Right lobe of liver (tissue), 6 donors: ENCODE measurements at places on chromosomes 12 and 14.

DNA sequence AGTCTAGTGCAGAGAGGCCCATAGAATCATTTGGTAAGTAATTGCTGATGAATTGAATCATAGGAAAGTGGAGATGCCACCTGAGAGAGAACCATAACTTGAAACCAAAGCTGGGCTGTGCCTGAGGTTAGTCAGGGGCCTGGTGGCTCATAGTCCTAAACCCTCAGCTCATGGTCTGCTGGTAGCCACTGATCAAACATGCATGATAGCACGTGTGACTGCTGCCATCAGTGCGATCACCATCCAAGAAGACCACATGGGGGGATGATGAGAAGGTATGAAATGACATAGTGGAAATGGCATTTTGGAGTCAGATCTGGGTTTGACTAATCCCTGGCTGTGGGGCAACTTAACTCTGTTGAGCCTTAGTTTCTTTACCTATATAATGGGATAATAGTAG lies 190.5 kb downstream of the CACNA1C start:
- DNase-seq = no peak

GRCh38 chr14:64800000-64800399 lies 79.7 kb downstream of the SPTB start:
- no peak for DNase-seq

DNA sequence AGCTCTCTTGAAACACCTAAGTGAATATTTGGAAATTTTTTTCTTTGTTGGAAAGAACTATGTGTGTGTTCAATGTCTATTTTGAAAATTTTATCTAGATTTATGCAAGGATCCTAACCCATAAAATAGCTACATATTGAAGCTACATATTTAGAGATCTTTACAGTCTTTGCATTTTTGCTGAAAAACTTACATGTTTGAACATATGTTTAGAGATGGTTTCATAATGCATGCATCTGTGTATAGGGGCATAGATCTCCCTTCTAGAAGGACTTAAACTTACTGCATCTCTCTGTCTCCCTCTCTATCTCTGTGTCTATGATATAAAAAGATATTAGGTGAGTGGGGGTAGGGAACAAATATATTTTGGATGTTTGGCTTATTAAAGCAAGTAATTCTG lies 8.2 kb upstream of the HOXC4 start:
- no peak for DNase-seq

GRCh38 chr14:54252072-54252730 lies 144.6 kb upstream of the CDKN3 start:
- no peak for DNase-seq

DNA sequence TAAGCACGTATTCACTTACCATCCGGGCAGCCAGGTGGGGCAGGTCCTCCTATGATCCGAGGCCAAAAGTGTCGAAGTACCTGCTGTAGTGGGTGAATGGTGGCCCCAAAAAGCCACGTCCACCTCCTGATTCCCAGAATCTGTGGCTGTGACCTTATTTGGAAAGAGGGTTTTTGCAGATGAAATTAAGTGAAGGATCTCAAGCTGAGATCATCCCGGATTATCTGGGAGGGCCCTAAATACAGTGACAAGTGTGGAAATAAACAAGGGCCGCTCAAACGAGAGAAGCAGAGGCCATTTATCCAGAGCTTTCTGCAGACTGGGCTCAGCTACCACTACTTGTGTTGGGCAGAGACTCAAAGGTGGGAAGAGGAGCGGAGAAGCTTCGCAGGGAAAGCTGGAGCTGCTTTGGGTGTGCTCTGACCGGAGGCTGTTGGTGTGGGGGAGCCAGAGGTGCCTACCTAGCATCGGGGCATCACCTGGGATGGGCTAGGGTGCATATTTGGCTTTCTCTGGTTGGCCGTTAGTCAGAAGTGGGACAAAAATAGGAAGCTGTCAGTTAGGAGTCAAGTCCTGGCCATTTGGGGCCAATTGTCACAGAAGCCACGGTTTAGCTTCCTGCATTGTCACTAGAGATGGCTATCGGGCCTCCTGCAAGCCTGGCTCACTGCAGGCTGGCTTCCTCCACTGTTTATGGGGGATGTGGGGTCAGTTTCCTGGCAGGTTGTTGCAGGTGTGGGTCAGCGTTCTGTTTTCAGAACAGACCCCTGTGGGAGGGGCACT lies 27.8 kb upstream of the DLK1 start:
- no peak for DNase-seq

DNA sequence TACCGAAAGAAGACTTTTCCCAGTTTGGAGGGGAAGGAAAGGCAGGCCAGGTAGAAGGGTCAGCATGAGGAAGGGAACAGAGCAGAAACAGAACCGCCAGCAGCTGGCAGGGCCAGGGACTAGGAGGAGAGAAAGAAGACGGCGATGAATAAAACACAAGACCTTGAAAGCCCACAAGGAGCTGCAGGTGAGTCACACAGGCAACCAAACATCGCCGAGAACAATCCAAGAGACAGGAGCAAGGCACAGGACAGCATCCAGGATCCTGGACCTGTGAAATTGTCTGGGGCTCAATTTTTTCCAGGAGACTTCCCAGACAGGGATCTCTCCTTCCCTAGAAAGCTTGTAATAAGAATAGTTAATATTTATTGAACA lies 47.3 kb downstream of the NUAK1 start:
- DNase-seq = no peak

- no peak for DNase-seq
These were observed 44.6 kb downstream of the SRGAP1 start for GRCh38 chr12:63888908-63889635.

DNA sequence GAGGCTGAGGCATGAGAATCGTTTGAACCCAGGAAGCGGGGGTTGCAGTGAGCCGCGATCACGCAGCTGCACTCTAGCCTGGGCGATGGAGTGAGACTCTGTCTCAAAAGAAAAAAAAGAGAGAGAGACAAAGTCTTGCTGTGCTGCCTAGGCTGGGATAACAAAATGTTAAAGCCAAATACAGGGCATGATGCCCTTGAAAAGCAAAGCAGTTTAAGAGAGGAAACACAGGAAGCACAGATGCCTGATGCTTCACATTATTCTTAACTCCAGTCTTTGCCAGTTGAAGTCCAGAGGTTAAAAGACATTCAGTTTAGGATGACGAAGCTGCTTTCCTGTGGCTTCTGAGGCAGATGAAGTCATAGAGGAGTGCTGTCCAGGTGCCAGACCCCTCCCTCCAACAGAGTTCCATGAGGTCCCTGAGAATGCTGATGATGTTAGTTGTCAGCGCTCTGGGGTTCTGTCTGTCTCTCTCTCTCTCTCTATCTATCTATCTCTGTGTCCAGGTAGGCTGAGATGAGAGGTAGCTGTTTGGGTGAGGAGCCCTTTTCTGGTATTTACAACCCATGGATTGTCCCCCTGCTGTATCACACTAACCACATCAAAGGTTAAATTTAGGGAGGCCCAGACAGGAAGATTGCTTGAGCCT lies 4.9 kb upstream of the MRPL52 start:
- DNase-seq = no peak

DNA sequence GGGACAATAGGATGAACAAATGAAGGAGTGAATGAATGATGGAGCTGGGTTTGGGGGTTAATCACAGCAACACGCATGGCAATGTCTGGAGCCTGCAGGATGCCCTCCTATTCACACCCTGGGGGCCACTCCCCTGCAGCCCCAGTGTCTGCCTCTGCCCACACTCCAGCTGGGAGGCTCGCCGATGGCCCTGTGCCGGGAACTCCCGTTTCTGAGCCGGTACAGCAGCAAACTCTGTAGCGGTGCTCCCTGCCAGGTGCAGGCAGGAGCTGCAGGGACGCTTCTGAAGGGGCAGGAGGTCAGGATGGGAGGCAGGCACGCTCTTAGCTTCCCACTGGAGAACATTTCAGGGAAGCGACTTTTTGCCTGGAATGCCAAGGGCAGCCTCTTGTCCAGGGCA lies 55.4 kb upstream of the NCOR2 start:
- no peak for DNase-seq

DNA sequence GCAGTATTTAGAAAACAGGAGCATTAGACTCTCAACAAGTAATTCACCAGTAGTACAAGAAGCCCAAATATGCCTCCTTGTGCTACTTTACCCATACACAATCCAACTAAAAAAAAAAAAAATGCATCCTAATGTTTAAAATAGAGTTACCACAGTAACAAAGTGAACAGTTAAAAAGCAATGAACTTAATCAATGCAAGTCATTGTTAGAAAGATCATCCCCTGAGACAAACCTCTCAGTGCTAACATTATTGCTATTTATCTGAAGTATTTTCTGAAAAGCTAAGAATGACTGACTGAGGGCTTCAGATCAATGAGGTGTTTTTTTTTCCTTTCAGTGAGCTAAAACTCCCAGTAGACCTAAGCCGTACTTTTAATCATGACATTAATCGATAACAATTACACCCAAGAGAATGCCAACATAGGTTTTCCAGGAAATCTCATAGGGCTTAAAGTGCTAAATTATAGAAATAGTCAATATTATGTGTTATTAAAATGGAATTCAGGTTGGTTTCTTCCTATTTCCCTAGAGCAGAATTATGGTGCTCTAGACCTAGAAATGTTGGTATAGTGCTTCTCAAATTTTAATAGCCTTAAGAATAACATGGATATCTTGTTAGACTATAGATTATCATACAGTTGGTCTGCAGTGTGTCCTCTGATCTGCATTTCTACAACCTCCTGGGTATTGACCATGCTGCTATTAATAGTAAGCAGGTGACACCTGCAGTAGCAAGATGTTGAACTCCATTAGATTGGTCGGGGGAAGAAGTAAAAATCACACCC lies 123.0 kb downstream of the PRKD1 start:
- DNase-seq = no peak

- DNase-seq = no peak
These were observed 82.0 kb downstream of the NTS start for GRCh38 chr12:85956081-85956480.

- no peak for DNase-seq
These were observed 52.6 kb upstream of the ABCD2 start for GRCh38 chr12:39671898-39672875.

GRCh38 chr14:33774723-33775470 lies 176.0 kb downstream of the EGLN3 start:
- no peak for DNase-seq

DNA sequence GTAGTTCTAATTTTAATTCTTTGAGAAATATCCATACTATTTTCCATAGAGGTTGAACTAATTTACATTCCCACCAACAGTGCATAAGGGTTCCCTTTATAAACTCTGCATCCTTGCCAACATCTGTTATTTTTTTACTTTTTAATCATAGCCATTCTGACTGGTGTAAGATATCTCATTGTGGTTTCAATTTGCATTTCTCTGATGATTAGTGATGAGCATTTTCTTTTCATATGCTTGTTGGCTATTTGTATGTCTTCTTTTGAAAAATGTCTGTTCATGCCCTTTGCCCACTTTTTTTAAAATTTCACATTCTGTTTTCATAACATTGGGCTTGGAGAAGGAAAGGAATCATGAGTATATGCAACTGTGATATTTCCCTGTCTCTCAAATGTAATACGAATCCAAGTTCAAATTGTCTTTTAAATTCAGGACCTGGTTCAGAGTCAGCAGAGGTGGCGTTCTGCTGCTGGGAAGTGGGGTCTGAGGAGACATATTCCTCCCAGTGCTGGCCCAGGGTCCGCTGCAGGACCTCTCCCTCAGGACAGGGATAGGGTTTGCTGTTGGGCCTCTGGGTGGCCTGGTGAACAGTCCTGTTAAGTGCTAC lies 81.2 kb upstream of the ETV6 start:
- DNase-seq = no peak

- no peak for DNase-seq
These were observed 42.8 kb downstream of the KDM2B start for GRCh38 chr12:121537814-121538698.

DNA sequence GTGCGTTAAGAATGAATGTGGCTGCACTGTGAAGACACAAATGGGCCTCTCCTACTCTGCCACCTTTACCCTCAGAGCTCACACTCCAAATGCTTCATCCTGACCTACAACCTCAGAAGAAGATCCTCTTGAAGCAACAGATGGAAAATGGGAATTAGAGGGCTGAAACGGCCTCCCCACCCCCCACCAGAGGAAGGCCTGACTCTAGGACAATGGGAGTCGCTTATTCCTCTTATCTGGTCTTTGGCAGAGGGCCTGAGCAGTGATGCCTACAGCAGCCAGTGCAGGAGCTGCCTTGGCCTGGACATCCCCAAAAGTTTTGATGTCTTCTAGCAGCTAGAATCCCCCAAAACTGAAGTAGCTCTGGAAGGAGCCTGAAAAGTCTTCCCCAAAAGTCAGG lies 29.2 kb downstream of the BTBD7 start:
- no peak for DNase-seq

- peak; percentile 75 for DNase-seq
These were observed 12.4 kb downstream of the ERG28 start for GRCh38 chr14:75648066-75648838.

- no peak for DNase-seq
These were observed 93.2 kb downstream of the FBXO33 start for GRCh38 chr14:39339003-39339402.

- DNase-seq = no peak
These were observed 97.8 kb downstream of the ETNK1 start for GRCh38 chr12:22722779-22723178.

GRCh38 chr14:98952593-98953350 lies 319.2 kb downstream of the BCL11B start:
- no peak for DNase-seq

- no peak for DNase-seq
These were observed 73.3 kb upstream of the HECTD1 start for GRCh38 chr14:31280871-31281220.

- no peak for DNase-seq
These were observed 40.8 kb upstream of the SPTLC2 start for GRCh38 chr14:77657280-77657679.

DNA sequence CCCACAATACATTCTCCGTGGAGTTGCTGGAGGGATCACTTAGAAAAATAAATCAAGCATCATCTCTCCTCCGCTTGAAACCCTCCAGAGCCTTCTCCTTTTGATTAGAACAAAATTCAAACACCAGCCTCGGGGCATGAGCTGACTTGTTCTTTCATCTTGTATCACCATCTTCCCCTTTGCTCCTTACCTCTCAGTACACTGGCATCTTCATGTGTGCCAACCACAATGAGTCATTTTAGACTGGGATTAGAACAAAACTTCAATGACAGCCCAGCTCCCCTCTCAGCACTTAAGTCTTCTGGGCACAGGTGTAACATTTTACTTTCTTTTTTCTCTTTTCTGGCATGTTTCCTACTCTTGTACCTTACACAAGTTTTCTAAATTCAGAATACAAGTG lies 1159.2 kb upstream of the TMEM132C start:
- DNase-seq = no peak

DNA sequence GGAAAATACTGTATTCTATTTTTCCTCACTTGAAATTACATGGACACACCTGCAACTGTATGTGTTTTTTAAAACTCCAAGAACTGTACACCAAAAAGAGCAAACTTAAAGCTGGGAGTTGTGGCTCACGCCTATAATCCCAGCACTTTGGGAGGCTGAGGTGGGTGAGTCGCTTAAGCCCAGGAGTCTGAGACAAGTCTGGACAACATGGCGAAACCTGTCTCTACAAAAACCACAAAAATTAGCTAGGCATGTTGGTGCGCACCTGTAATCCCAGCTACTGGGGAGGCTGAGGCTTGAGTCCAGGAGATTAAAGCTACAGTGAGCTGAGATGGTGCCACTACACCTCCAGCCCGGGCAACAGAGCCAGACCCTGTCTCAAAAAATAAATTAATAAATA lies 95.9 kb downstream of the SINHCAF start:
- no peak for DNase-seq

- no peak for DNase-seq
These were observed 1.5 kb downstream of the CAND1 start for GRCh38 chr12:67270622-67271021.

- DNase-seq = no peak
These were observed 55.9 kb downstream of the FERMT2 start for GRCh38 chr14:52895000-52895399.
